ENCODE measurements at places on chromosomes 13 and 19. TPM values are rescaled to one million over a fixed set of nuclear protein-coding genes. Genes with fewer than 3 reads are reported as not detected.

STOML3 gene
- total RNA-seq, result not detected

TTYH1 gene
- total RNA-seq, result 65.2 TPM

KIR2DL3 gene
- total RNA-seq, result not detected

PLIN5 gene
- 0.82 TPM for total RNA-seq

PCDH20 gene
- total RNA-seq, result 17.9 TPM
